Fibroblast of lung (primary cell): ENCODE measurements at places on chromosomes 2 and 18. TPM values are rescaled to one million over a fixed set of nuclear protein-coding genes. Genes with fewer than 3 reads are reported as not detected.

Gene CHRND
- not detected in 2 replicates for polyA plus RNA-seq

Gene RSAD2
- polyA plus RNA-seq, result 0.14 and 0.17 TPM in 2 replicates

Gene TUBA3E
- not detected in 2 replicates for polyA plus RNA-seq

Gene KYNU
- 0.26 and 1.7 TPM in 2 replicates for polyA plus RNA-seq

Gene APOB
- polyA plus RNA-seq, result not detected in 2 replicates
